ENCODE measurements at places on chromosomes 3 and 15.

DNA sequence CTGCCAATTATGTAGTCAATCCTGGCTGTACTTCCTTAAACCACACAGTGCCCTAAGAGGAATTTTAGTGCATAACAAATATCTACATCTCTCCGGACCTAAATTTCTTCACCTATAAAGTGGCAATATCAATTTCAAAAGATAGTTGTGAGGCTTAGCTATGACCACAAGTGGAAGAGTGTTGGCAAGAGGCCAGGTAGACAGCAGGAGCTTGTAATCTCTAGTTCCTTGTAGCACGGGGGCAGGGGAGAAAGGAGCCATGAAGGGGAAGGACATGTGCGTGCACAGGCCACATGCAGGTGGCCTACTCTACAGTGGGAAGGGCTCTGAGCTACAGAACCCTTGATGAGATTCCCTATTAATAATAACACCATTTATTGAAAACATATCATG is 269.7 kb downstream of the ABHD5 start:
- DNase-seq: no peak

DNA sequence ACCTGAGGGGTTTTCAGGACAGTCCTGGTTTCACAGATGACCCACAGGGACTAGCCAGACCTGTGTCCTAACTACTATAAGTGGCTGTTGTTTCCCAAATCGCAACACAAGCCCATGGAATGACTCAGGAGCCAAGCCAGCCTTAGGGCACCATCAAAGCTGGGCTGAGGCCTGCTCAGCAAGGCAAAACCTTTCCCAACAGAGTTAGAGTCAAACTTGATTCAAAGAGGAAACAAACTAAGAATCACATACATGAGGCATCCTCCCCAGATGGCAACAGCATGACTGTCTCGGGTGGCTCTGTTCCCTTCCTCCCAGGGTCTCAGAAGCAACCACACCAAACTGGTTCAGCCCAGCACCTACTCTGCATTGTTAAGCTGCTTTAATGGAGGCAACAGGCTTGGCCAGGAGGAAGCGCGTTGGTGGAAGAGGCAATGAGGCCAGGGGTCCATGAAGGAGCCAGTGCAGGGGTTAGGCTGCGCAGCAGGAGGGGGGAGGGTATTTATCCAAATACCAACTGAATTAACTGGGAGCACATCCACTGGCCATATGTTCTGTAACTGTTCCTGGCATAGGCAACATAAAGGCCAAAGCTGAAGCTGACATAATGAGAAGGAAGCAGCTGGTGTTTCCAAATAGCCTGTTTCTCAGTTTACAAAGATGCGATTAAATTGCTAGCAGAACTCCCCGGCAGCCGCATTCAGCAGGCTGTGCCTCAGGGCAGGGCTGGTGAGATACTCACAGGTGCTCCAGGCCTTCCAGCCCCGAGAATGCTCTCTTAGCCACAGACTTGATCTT is 102.4 kb downstream of the LRIG1 start:
- DNase-seq: no peak

- peak; percentile 82 for DNase-seq
Measured at GRCh38 chr3:185900228-185900627, 37.6 kb downstream of the TRA2B start.

DNA sequence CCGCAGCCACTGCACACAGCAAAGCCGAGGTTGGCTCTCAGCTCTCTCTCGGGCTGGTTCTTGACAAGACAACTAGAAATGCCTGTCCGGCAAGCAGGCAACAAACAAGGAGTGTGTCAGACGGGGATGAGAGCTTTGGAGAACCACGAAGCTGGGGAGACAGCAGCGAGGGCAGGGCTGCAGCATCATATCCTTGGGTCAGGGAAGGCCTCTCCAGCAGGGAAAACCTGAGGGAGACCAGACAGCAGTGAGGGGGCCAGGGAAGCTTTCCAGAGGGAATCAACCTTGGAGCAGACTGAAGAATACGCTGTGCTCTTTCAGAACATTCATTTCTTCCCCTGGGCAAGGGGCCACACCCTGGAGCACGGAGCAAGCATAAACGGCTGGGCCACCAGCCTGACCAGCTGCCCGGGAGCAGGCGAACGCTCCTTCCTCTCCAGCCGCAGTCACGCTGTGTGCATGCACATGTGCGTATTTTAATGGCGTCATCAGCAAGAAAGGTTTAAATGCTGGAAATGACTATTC is 58.7 kb downstream of the CHSY1 start:
- peak; percentile 67 for DNase-seq

DNA sequence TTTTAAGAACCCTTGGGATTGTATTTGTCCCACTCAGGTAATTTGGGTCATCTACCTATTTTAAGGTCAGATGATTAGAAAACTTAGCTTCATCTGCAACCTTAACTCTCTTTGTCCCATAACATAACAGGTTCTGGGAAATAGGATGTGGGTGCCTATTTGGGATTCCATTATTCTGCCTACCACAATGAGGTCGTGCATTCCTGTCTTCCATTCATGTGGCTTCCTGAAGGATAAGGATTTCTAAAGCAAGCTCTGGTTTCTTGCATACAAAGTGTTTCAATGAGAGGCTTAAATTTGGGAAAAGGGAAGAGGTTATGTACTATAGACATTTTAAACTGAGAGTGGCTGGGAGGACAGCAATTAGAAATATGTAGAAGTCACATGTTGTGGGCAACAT is 190.3 kb downstream of the MCTP2 start:
- DNase-seq: no peak

DNA sequence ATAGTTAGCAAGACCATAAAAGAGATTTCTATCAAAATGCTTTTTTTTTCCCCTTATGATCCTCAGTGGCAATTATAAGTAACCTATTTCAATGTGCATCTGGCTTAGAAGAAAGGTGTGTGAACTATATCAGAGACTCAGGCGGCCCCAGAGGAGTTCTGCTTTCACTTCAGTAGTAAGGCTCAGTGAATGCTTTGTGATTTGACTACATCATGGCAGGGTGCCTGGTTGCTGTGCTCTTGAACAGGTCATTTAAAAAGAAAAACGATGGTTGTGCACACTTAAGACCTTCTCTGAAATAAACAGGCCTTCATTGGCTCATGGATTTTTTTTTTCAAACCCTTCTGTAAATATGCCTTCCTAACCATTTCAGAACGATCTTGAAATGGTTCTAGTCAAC is 400.4 kb upstream of the RARB start:
- DNase-seq: no peak

DNA sequence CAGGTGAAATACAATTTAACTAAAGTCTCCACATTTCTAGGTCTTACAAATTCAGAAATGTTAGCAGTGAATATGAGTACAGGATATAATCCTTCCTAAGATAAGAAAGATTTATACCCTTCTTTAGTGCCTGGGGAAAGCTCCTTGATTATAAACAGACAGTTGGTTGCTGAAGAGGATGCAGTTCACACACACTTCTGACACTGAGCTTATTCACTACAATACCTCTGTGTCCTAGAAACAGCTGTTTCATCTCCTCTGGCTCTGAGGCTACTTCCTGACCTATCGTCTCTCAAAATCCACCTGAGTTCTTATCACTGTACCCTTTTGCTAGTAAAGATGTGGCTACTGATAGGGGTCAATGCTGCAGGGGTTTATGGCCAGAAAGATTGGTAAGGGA is 57.1 kb downstream of the TP63 start:
- DNase-seq: no peak

GRCh38 chr15:83396101-83396500 is 51.0 kb upstream of the SH3GL3 start:
- no peak for DNase-seq

DNA sequence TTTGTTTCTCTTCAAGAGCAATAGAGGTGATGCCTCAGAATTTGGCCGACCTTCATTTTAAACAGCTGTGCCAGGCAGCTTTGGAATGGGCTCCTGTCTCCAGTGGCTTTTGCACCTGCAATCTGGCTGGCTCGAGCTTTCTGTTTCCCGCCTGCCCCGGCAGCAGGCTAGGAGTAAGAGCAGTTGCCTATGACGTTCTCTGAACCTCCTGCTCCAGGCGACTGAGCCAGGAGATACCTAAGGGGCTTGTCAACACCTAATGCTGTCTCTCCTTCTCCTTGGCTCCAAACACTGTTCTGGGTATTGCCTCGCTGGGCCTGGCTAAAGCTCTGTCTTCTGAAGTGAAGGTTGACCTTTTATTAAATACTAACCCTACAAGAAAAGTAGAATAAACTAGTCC is 229.9 kb downstream of the LRRN1 start:
- no peak for DNase-seq

DNA sequence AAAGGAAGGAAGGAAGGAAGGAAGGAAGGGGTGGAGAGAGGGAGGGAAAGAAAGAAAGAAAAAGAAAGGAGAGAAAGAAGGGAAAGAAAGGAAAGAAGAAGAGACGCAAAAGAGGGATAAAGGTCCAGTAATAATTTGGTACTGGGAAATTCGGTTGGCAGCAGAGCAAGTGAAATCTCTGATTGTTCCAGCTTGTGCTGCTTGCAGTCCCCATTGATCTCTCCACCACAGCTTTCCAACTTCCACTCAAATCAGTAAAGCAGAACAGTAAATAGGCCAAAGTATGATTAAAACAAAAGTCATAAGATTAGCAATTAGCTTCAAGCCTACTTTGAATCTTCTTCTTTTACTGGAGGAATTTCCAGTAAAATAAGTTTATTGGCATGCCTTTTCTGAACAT is 357.2 kb downstream of the ROBO1 start:
- no peak for DNase-seq

- DNase-seq: no peak
Measured at GRCh38 chr3:152779653-152780052, 55.3 kb upstream of the P2RY1 start.

- DNase-seq: peak; percentile 54
Measured at GRCh38 chr3:139758654-139759291, 81.0 kb upstream of the NMNAT3 start.

- no peak for DNase-seq
Measured at GRCh38 chr15:60004009-60004845, at the start of gene FOXB1. FOXB1 (plus strand) TSS chr15:60004311; CDS start chr15:60004964, 653 bp downstream.

DNA sequence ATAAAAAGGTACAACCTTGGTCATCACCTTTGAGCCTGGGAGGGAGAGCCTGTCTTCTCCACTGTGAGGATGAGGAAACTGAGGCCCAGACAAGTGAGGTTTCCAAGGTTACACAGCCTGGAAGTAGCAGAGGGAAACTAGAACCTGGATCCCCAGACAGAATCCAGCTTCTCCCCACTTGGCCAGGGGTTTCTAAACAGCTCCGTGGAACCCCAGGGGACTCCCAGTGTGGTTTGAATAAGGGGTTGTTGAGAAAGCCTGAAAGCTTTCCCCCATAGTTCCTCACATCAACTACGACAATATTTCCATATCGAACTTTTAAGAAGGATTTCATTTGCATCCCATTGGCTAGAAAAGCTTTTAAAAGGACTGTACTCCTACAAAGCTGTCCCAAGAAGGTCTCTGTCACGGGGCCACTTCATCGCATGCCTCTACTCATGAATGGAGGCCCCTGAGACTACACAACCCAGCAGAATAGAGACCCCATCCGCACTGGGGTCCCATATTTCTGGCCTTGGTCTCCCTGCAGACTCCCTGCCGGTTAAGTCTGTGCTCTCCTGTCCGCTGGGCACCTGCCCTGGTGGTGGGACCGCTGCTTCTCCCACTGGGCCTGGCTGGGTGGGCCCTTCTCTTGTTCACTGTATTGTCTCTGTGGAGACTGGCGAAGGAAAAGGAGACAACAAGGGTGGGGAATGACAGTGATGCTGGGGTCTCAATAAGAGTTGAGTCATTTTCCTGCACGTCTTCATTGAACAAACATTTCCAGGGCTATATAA is 178.5 kb downstream of the SMAD6 start:
- DNase-seq: no peak

- DNase-seq: peak; percentile 68
Measured at GRCh38 chr3:173913397-173913796, 515.9 kb downstream of the NLGN1 start.

GRCh38 chr15:57033715-57034439 is 115.4 kb downstream of the TCF12 start:
- DNase-seq: no peak

DNA sequence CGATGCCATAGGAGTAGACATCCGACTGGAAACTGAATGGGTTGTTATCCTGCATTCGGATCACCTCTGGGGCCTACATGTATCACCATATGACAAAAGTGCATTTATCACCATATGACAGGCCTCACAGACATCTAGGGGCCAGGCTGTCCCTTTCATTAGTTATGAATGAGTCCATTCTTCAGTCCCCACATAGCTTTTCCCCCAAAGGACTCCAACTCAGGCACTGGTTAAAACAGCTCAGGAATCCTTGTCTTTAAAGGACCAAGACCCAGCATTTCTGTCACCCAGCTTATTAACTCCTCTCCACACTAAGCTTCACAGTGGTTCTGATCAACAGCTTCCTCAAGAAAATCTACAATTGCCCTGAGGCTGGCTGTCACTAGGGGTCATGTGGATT is 28.3 kb downstream of the MKRN2 start:
- DNase-seq: no peak

DNA sequence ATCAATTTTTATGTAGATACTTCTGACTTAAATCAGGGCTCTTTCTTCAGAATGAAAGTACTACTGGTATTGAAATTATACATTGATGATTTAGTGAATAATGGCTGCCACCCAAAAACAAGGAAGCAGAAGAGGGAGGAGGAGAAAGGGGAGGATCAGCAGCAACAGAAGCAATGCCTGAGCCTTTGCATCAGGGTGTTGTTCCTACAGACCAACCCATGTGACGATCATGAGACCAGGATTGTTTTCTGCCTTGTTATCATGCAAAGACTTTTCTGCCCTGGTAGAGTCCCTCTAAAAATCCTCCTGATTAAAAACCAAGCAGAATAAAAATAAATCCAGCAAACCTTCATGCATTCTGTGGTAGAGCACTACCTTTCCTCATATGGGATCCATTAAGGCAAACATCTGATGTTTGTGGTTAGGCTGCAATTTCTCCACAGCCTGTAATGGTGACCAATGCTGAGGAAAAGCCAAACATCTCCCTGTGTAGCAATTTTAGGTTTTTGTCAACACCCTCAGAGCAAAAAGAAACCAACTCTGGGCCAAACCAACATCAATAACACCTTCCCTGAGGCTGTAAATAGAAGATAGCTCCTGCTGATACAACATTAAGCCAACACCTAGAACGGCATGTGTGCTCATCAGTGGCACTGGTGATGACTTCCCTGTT is 191.7 kb downstream of the ATP8B4 start:
- no peak for DNase-seq

GRCh38 chr3:48564022-48564421 is 441 bp upstream of the UCN2 start:
- DNase-seq: no peak

GRCh38 chr15:61115241-61115640 is 113.9 kb downstream of the RORA start:
- no peak for DNase-seq

- DNase-seq: no peak
Measured at GRCh38 chr15:101441696-101442095, 47.8 kb downstream of the PCSK6 start.

DNA sequence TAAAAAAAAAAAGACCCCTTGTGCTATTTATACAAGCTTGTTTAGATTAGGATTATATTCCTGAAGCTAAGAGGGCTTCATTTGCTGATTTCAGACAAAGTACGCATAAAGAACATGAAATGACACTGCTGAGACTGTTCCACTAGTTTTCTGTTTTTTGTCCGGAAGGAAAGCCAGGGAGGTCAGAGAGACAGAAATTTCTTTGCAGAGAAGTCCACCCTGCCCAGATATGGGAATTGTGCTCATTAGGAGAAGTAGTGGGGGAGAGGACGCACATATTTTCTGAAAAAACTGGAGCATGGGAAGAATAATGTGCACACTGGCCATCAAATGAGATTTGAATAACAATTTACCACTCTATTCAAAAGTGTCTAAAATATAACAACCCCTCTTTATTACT is 220.9 kb upstream of the ICE2 start:
- DNase-seq: no peak

GRCh38 chr3:147688868-147689267 is 279.7 kb downstream of the ZIC1 start:
- DNase-seq: no peak

- DNase-seq: peak; percentile 46
Measured at GRCh38 chr3:37114251-37115145, 59.9 kb downstream of the LRRFIP2 start.
